Adrenal gland (tissue), 19 donors: ENCODE measurements at places on chromosomes 16 and 17. TPM values are rescaled to one million over a fixed set of nuclear protein-coding genes. Genes with fewer than 3 reads are reported as not detected.

DNA sequence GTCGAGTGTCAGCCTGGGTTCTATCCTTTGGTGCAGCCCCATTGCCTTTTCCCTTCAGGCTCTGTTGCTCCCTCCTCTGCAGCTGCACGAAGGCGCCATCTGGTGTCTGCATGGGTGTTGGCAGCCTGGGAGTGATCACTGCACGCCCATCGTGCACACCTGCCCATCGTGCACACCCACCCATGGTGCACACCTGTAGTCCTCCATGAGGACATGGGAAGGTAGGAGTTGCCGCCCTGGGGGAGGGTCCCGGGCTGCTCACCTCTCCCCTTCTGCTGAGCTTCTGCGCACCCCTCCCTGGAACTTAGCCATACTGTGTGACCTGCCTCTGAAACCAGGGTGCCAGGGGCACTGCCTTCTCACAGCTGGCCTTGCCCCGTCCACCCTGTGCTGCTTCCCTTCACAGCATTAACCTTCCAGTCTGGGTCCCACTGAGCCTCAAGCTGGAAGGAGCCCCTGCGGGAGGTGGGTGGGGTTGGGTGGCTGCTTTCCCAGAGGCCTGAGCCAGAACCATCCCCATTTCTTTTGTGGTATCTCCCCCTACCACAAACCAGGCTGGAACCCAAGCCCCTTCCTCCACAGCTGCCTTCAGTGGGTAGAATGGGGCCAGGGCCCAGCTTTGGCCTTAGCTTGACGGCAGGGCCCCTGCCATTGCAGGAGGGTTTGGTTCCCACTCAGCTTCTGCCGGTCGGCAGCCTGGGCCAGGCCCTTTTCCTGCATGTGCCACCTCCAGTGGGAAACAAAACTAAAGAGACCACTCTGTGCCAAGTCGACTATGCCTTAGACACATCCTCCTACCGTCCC lies 2.9 kb downstream of the CTRL start:
- no peaks in the 10 kb centered on the region for H3K27me3 ChIP-seq
- no peak overlapping the region for H3K4me3 ChIP-seq
- H3K36me3 ChIP-seq, result no peaks in the 10 kb centered on the region
- H3K4me1 ChIP-seq, result no peaks in the 10 kb centered on the region

Gene SDR42E1
- not detected for total RNA-seq

DNA sequence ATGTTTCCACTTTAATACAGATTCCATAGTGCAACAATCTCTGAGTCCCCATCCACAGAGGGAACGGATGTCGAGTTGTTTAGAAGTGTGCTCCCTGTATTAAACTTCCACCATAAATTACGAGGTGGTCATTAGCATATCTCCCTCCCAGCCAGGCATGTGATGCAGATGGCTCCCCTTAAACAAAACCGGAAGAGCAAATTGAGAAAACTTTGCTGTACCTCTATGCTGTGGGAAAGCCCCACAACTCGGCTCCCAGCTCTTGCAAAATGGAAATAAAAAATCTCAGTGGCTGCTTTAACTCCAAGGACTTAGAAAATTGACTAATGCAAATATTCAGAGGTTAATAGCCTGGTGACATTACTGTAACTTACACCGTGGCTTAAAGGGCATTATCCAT lies 290.9 kb downstream of the MAF start:
- H3K27ac ChIP-seq, result no peak overlapping the region
- DNase-seq, result no peak
- no peaks in the 10 kb centered on the region for H3K4me1 ChIP-seq
- H3K4me3 ChIP-seq, result no peak overlapping the region
- H3K36me3 ChIP-seq, result no peaks in the 10 kb centered on the region

DNA sequence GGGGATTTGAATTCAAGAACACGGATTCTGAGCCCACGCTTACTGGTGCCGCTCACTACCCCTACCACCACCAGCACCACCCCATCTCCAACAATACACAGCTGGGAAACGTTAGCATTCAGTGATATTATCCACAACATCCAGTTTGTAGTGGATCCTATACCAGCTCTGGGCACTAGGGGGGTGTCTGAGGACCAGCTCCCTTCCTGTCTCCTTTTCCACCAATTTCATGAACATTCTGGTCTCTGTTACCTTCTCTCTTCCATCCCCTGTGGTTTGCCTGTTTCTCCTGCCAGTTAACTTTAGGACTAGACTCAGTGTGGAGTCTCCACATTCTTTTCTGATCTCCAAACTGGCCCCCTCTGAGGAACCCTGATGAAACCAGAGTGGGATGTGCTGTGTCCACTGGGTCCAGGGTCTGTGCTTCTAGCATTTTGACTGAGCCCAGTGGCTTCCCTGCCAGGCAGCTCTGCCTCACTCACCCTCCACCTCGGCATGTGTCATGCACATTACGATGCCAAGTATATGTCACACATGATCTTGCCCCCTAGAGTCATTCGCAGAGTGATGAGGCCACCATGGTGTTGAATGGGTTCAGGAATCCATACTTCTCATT lies 187.0 kb upstream of the CDH13 start:
- no peak overlapping the region for H3K4me3 ChIP-seq
- no peaks in the 10 kb centered on the region for H3K36me3 ChIP-seq
- no peak for DNase-seq
- H3K27ac ChIP-seq, result no peak overlapping the region
- no peaks in the 10 kb centered on the region for H3K4me1 ChIP-seq

DNA sequence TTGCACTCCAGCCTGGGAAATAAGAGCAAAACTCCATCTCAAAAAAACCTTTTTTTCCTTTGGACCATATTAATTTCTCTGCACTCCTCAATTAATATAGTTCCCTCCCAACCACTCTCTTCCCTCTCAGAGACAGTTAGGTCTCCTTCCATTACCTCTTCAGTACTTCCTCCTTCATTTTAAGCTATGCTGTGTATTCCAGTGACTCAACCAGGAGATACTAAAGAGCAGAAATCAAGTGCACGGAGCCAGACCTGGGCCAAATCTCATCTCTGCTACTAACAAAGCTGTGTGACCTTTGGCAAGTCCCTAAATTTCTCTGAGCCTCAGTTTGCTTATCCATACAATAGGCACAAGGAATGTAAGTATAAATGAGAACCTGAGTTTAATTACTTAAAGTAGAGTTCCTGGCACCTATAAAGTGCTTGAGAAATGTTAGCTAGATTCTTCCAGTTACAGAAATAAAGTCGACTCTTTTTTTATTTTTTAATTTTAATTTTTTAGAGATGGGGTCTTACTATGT lies 8.5 kb downstream of the PECAM1 start:
- H3K27ac ChIP-seq, result no peak overlapping the region
- no peak overlapping the region for H3K4me3 ChIP-seq
- peaks cover 43% of the 10 kb centered on the region for H3K4me1 ChIP-seq
- H3K36me3 ChIP-seq, result no peaks in the 10 kb centered on the region
- DNase-seq, result no peak

DNA sequence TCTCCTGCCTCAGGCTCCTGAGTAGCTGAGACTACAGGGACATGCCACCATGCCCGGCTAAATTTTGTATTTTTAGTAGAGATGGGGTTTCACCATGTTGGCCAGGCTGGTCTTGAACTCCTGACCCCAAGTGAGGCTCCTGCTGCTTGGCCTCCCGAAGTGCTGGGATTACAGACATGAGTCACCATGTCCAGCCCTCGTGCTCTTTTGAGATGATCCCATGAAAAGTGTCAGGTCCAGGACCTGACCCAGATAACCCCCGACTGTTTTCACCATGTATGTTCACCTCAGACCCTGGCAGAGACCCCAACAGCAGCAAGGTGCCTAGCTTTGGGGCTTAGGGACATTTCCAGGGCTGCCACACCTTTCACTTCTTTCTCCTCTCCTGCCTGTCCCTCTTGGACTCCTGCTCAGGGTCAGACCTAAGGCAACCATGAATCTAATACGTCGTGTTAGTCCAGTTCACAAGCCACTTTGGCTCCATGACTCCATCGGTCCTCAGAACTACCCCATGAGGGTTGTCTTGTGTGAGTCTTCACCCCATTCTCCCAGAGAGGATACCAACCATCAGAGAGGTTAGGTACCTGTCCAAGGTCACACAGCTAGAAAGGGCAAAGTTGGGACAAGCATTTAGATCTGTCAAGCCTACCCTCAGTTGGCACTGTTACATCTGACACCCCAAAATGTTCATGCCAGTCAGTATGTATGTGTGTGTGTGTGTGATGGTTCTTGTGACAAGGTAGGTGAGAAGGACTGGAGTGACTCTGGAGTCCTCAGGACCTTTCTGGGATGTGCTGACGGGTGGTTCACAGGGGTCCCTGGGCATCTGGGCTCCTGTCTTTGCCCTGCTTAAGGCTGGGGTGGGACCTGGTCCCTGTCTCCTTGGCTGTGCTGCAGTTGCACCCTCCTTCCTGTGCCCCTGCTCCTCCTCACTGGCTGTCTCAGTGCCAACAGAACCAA lies 23.1 kb upstream of the MAP3K14 start:
- H3K36me3 ChIP-seq, result no peaks in the 10 kb centered on the region
- H3K27ac ChIP-seq, result no peak overlapping the region
- H3K27me3 ChIP-seq, result no peaks in the 10 kb centered on the region
- DNase-seq, result no peak

DNA sequence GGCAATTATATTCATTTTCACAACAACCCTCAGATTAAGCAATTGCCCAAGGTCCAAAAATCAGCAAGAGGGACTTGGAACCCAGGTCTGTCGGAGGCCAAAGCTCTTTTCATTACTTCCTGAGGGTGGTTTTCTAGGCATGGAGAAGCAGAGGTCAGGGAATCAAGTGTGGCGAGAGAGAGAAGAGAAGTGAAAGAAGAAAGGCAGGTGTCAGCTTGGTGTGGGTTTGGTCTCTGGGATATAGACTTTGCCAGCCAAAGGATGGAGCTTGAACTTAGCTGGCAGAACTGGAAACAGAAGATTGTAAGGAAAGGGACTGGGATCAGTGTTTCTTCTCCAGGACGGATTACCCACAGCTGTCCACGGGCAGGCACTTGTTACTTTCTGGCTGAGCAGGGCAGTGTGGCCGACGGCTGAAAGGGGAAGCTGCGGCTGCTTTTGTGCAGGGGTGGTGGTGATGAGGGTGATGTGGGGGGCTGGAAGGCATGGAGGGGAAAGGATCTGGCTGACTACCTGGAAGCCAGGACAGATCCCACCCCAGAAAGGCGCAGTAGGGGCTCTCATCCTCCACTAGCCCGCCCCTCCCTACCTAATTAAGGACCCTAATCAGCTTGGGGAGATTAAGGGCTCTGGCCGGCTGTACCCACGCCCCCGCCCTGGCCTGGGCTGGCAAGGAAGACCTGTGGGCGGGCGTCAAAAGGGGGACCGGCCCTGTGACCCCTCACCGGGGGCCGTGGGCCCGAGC lies at the start of gene GUCY2D:
Gene GUCY2D, plus strand, starts transcription at position 640 of the 745 bp plus-strand sequence. CDS start 433 bp downstream, outside the sequence.
- peaks cover 13% of the 10 kb centered on the region for H3K4me1 ChIP-seq
- H3K27ac ChIP-seq, result no peak within 1 kb of the TSS
- no peaks in the 10 kb centered on the region for H3K36me3 ChIP-seq
- H3K27me3 ChIP-seq, result peaks cover 45% of the 10 kb centered on the region
- H3K4me3 ChIP-seq, result no peak within 1 kb of the TSS

GRCh38 chr16:73275024-73275423 lies 227.1 kb upstream of the ZFHX3 start:
- DNase-seq, result no peak
- H3K36me3 ChIP-seq, result no peaks in the 10 kb centered on the region
- H3K27me3 ChIP-seq, result no peaks in the 10 kb centered on the region

Gene ZNF205
- 17.1 TPM for total RNA-seq

- no peaks in the 10 kb centered on the region for H3K4me1 ChIP-seq
- no peak overlapping the region for H3K27ac ChIP-seq
- H3K27me3 ChIP-seq, result no peaks in the 10 kb centered on the region
- no peaks in the 10 kb centered on the region for H3K36me3 ChIP-seq
- DNase-seq, result peak; percentile 29
These were observed 33.5 kb upstream of the BCO1 start for GRCh38 chr16:81204798-81205680.

DNA sequence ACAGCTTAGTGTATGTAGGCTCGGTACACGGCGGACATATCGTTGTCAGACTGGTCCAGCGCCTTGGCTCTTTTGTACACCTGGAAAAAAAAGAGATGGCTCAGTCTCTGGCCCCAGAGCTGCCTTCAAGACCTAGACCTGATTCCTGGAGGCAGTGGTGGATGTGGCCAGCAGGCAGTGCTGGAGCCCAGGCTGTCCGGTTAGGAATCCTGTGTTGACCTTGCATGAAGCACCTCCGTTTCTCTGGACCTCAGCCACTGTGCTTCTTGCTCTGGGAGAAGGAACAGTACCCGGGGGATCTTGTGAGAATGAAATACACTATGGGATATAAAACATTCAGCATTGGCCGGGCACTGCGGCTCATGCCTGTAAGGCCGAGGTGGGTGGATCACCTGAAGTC lies 2.8 kb upstream of the ROGDI start:
- peaks cover 25% of the 10 kb centered on the region for H3K4me1 ChIP-seq
- no peak overlapping the region for H3K4me3 ChIP-seq
- H3K27ac ChIP-seq, result peak overlapping the region; percentile 79

Gene FBXW10
- not detected for total RNA-seq

Gene KRT36
- not detected for total RNA-seq

GRCh38 chr16:67163999-67164558 lies 466 bp upstream of the HSF4 start:
- H3K27me3 ChIP-seq, result no peaks in the 10 kb centered on the region
- H3K4me1 ChIP-seq, result peaks cover 36% of the 10 kb centered on the region
- peak overlapping the region; percentile 49 for H3K4me3 ChIP-seq
- H3K36me3 ChIP-seq, result no peaks in the 10 kb centered on the region
- DNase-seq, result no peak
